ENCODE measurements at places on chromosomes 12 and 14.

DNA sequence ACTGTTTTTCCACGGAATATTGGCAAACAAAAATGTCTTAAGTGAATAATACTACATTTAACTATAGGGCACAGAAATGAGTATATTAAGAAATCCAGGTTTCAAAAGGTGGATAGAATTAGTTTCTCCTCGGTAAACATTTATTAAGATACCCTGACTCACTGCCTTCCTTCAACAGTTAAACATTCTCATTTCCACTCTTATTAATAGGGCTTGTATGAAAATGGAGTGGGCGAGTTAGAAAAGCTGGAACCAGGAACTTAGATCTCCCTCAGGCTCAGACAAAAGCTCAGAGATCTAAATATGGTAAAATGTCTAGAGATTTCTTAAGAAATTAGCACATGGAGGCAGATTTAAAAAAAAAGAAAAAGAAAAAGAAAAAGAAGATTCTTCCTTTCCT, 78.8 kb downstream of the RMST start:
- no peak for DNase-seq

GRCh38 chr14:64159588-64159987, 134.6 kb downstream of the ESR2 start:
- no peak for DNase-seq

DNA sequence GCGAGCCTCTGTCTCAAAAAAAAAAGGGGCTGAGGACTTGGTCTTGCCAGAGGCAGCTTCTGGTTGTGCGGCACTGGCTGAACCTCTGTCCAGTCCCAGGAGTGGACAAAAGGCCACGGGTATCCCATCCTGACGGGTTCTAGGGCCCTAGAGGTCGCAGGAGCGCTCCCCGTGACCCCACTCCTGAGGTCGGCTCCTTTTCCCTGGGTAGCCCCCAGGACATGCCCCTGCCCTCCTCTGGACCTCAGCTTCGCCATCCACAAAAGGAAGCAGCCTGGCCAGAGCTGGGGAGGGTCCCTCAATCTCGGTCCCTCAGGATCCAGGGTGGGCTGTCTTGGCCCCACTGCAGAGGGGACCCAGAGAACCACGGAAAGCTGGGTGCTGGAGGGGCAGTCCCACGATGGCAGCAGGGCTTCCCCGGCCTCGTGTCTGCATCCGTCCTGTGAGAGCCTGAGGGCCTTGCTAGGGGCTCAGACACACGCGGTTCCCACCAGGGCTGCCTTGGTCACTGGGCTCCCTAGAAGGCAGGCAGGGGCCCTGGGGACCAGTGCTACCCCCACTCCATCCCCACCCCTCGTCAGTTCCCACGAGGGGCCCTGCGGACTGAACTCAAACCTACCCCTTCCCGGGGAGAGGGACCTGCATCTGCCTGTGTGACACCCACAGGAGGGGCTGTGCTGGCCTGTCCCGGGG, 31.1 kb downstream of the ASCL4 start:
- no peak for DNase-seq

DNA sequence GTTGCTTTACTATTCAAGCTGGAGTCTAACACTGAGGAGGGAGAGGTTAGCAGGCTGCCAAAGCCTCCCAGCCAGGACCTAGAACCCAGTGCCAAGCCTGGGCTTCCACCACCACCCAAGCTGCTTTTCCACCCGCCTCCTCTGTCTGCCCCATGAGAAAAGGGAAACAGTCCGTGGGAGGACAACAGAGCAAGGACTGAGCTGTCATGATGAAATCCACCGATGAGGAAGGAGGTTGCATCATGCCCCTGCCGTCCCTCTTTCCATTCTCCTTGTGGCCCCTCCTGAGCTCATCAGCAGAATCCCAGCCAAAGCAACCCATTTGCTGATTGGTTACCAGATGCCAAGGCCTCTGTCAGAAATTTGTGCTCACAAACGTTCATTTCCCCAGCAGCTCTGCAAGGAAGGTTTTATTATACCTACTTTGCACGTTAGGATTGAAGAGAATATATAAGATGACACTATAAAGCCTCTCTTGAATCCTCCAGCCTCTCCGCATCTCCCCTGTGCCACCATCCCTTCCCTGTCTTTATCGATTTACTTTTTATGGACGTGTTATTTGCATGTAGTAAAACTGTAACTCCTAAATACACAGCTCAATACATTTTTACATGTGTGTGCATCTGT, 6.3 kb upstream of the SERPINA1 start:
- no peak for DNase-seq

DNA sequence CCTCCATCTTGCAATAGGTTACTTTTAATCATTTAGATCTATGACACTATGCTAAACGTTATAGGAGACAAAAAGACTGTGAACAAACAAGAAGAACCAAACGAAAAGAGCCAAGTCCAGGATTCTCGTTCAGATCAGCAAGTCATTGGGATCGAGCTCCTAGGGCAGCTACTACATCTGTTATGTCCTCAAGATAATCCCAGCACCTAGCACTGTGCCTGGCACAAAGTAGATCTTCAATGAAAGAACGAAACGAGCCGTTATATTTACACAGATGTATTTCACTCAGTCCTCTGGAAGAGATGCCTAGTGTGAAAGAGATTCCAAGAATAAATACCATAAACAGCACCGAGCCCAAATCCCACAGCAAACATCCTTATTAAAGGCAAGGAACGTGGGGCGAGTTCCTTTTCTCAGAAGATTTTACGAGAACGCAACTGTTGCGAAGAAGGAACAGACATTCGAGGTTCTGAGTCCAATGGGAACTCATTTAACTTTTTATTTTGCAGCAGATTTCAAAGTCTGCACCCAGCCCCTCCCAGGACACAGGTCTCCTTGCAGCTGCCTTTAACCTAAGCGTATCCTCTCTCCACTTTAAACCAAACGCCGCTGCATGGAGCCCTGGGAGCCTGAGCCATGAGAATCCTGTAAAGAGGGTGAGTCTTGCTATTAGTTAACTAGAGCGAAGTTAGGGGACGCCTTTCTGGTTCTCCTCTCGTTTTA, 544 bp upstream of the TDP1 start:
- no peak for DNase-seq

GRCh38 chr14:71472356-71473340, 459.6 kb upstream of the RGS6 start:
- peak; percentile 42 for DNase-seq

DNA sequence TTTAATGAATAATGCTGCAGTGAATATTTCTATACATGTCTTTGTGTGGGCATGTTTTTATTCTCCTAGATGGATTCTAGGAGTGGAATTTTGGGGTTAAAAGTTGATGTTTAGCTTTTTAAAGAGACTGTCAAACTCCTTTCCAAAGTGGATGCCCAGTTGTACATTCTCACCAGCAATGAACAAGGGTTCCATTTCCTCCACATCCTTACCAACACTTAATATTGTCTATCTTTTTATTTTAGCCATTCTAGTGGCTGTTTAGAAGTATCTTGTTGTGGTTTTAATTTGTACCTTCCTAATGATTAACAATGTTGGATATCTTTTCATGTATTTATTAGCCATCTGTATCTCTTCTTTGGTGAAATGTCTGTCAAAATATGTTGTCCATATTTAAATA, 109.8 kb downstream of the SMOC1 start:
- no peak for DNase-seq

DNA sequence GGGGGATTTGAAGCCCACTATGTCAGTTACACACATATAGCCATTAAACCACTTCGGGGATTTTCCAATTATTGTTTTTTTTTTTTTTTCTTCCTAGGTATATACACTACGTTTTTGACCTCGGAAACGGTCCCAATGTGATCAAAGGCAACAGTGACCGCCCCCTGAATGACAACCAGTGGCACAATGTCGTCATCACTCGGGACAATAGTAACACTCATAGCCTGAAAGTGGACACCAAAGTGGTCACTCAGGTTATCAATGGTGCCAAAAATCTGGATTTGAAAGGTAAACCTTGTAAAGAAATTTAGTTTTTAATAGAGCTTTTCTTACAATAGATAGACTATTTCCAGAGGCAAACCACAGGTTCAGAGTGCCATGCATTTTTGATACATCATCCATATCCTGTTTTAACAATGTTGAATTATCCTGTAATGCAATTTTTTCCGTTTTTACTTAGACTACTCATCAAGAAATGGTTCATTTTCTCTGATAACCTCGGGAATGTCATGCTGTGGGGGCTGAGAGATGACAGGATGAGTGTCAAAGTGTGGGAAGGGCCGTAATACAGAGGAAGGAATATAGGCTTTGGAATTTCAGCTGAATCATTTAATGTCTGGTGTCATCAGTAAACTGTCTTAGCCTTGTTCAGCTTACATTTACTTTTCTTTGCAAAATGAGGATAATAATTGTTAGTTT, 797.1 kb downstream of the NRXN3 start:
- no peak for DNase-seq

GRCh38 chr14:34983786-34984185, 994 bp downstream of the SRP54 start:
- DNase-seq = no peak

GRCh38 chr12:50241178-50241577, 42.1 kb downstream of the LIMA1 start:
- no peak for DNase-seq

DNA sequence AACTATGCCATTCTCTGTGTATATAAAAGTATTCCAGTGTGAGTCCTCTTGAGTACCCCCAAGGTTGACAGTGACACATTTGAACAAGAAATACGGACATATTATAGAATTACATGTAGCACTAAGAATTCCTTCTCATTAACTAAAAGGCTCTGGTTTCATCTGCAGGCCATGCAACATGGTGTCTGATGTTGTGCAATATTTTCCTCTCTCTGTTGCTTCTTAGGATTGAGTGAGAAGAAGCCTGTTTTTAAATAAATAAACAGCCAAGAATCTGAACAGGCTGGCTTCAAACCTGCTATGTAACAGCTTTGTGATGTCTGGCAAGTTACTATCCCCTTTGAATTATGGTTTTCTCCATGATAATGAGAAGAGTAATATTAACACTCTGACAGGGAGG, 22.2 kb upstream of the CCER1 start:
- no peak for DNase-seq

DNA sequence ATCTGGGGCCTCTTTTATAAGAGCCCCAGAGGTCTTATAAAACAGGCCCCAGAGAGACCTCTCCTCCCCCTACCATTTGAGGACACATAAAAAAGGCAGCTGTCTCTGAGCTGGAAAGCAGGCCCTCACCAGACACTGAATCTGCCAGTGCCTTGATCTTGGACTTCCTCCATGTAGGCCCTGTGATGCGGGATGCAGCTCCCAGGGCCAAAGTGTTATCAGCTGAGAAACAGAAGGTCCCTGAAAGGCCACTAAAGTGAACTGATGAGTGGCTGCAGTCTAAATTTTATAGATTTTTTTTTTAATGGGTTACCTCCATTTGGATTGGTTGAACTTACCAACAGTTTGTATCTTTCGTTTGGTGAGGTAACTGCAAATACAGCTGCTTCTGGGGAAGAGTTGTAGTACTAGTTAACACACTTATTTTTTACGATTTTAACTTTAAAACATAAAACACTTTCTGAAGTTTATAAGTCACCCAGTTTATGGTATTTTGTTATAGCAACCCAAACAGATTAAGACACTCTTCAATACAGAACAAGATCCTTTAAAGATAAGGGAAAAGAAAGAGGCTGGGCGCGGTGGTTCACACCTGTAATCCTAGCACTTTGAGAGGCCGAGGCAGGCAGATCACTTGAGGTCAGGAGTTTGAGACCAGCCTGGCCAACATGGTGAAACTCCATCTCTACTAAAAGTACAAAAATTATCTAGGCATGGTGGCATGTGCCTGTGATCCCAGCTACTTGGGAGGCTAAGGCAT, 5.6 kb upstream of the GUCY2C start:
- no peak for DNase-seq

DNA sequence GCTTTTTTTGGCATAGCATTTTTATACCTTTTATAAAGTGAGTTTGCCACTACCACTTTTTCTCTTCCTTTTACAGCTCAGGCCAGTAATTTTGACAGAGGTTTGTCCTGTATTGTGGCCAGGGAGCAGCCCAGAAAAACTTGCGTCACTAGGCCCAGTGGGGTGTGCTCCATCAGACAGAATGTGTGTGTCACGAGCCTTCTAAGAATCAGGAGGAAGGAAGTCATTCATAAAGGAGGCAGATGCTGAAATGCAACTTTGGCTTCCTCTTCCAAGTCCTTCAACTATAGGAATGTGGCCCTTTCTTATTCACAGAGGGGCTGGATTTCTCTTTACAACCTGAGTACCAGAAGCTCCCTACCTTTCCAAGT, 10.1 kb upstream of the RAB35 start:
- DNase-seq = no peak

DNA sequence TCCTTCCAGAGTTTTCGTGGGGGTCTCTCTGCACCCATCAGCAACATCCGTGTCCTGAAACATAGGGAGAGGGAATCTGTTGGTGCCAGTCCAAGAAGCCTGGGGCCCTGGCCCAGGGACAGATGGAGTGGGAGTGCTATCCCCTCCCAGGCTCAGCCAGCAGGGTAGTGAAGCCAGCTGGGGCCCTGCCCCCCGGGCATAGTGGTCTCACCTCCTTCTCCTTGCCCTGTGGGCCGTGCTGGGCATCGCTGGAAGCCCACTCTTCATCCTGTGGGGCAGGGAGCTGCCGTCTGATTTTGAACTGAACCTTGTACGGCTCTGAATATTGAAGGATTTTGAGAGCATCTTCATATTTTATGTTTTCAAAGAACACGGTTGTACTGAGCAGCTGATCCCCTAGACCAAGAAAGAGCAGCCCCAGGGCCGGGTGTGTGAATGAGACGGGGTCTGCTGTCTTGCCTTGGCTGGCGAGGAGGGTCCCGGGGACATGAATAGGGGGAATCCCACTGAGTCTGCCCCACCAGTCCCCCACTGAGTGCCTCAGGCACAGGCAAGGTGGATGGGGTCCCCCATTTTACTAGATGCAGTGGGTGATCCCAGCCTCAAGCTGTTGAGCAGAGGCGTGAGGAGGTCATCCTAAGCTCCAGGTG, 23.3 kb downstream of the AHNAK2 start:
- no peak for DNase-seq

DNA sequence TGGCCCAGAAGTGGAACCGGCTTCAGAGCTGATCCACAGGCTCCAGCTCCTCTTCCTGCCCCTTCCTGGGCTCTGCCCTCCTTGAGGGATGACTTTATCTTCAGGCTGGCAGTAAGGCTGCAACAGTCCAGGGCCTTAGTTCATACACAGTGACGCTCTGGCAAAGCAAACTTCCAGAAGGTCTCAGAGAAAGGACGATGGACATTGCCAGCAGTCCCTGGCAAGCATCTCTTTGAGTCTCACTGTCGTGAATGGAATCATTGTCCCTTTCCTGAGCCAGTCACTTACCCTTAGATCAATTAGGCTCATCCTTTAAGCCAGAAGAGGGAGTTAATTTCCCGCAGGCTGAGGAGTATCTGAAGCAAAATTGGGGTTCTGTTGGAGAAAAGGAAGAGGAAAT, 8.6 kb downstream of the AK7 start:
- no peak for DNase-seq

GRCh38 chr14:81561084-81561775, 27.6 kb upstream of the SEL1L start:
- no peak for DNase-seq

- no peak for DNase-seq
Measured at GRCh38 chr12:113823016-113823415, 143.1 kb downstream of the RBM19 start.

DNA sequence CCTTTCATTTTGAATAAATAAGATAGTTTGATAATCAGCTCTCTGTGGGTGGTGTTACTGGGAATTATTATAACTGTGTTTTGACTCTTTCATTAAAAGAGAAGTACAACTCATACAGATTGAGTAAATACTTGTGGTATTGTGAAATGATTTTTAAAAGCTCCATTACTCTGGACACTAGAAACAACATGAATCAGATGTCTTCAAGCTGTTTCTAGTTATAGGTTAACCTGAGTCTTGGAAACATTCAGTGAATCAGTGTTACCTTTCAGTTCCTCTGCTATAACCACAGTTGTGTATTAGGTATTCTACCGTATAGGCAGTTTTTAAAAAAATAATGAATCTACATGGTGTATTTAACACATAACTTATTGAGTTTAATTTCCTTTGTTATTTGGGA, 128.4 kb upstream of the SSTR1 start:
- no peak for DNase-seq
